ENCODE measurements at places on chromosomes 13 and 19. TPM values are rescaled to one million over a fixed set of nuclear protein-coding genes. Genes with fewer than 3 reads are reported as not detected.
A peak's percentile ranks its signal among the peaks of the same experiment; 100 is the strongest.

DNA sequence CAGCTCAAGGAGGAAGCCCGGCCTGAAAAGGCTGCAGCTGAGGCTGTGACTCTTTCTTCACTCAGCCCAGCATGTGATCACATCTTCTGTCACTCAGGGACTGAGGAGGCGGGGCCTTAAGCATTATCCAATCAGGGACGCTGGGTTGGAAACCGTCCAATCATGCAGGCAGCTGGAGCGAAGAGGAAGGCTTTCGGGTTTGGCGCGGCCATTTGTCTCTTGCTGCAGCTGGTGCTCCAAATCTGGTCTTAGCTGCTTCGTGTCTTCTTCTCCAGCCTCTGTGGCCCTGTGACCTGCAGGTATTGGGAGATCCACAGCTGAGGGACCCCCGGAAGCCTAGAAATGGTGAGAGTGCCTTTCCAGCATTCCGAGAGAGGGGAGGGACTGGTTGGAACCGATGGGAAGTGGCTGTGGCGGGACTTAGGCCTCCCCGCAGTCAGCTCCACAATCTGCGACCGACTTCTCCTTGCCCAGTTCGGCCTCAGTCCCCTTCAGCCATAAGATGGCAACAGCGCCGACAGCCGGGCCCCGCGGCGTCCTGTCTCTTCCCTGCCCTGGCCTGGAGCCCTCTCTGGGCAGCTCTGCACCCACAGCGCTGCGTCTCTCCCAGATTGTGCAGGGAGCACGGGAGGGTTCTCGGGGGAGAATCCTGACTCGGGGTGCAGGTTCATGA is at the start of gene ZNF90:
Gene ZNF90 (plus strand): TSS at position 210 of the 673 bp plus-strand sequence. CDS start 133 bp downstream, at position 343.
- DNase-seq, result peak; percentile 82

DNA sequence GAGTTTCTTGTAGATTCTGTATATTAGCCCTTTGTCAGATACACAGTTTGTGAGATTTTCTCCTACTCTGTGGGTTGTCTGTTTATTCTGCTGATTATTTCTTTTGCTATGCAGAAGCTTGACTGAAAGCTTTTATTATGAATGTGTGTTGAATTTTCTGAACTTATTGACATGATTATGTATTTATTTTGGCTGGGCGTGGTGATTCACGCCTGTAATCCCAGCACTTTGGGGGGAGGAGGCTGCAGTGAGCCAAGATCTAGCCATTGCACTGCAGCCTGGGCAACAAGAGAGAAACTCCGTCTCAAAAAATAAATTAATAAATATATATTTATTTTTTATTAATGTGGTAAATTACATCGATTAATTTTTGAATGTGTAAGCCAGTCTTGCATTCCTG is 78.9 kb downstream of the DNAJC15 start:
- DNase-seq, result no peak

GRCh38 chr19:34847393-34847792 is 74.4 kb upstream of the ZNF599 start:
- DNase-seq, result no peak

DNA sequence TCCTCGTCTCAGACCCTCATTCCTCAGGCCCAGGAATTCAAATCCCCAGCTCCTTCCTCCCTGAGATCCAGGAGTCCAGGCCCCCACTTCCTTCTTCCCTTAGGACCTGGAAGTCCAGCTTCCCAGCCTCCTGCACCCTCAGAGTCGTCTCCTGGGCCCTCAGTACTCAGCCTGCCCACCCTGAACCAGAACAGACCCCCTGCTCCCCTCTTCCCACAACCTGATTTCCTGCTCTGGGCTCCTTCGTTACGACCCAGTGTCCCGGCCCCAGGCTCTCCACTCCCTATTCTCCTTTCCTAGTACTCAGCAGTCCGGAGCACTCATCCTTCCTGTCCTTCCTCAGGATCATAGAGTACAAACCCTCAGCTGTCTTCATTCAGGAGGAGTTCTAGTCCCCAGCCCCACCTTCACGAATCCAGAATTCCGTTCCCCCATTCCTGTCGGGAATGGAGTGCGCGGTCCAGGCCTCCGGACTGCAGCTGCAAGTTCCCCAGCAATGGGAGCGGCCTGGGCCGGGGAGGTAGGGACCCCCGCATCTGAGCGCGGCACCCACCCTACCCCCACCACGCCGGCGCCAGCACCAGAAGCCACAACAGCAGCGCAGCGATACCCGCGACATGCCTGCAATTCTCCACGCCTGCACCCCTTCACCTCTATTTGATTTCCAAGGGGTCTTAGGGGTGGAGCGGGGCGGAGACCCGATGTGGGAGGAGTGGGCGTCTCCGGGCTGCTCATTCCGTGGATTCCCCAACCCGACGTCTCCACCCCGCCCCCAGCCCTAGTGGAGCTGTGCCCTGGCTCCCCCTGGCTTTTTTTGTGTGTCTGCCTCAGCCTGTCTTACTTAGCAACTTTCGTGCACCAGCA is 12.7 kb downstream of the EGLN2 start:
- no peak for DNase-seq

- no peak for DNase-seq
Measured at GRCh38 chr13:79121286-79121685, 284.8 kb downstream of the RBM26 start.

GRCh38 chr19:16921766-16922591 is 33.2 kb downstream of the F2RL3 start:
- DNase-seq, result no peak

Gene ENOX1
- total RNA-seq, result 3.8 TPM

Gene FAM83E
- total RNA-seq, result 5.9 TPM
